ENCODE measurements at places on chromosomes 6 and 20. TPM values are rescaled to one million over a fixed set of nuclear protein-coding genes. Genes with fewer than 3 reads are reported as not detected.
A peak's percentile ranks its signal among the peaks of the same experiment; 100 is the strongest.

DNA sequence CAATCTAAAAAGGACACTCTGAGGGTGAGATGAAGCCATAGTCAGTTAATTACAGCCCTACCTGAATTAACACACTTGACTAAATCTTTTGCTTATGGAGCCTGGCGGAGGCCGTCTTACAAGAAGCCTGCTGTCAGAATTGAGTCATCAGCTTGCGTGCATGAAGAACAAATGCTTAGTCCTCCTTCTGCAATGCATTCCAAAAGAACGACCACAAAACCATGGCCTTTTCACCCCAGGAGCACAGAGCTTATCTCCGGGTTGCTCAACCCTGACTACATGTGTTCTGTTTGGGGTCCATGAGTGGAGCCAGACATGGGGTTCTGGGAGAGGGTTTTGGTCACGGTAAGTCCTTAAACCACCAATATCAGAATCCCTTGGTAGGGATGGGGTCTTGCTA is 318.1 kb downstream of the CLIC5 start:
- DNase-seq: no peak

DNA sequence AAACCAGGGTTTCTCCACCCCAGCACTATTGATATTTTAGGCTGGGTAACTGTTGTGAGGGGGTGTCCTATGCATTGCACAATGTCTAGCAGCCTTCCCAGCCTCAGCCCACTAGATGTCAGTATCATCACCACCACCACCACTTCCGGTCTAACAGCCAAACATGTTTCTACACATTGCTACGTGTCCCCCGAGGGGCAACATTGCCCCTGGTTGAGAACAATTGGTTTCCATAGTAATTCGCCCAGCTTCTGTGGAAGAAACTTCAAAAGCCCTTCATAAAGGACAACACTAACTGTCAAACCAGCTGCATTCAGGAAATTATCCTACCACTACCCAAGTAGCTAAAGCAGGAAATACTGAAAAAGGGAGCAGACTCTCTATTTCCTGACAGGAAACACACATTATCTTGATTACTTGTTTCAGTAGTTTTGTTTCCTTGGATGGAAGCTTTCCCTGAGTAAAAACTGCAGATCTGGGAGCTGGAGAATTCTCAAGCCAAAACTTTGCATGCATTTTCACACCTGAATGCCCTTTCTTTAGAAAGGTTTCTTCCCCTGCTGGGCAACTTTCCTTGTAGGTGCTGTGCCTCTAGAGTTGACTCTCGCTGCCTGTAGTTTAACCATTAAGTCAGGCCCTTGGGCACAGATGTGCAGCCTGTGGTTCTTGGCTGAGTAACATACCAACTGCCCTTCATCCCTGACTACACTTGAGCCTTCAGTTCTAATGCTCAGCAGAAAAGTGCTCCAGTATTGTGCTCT is 23.6 kb downstream of the PKHD1 start:
- no peak for DNase-seq

GRCh38 chr20:52137850-52138249 is 53.7 kb downstream of the ZFP64 start:
- no peak for DNase-seq

DNA sequence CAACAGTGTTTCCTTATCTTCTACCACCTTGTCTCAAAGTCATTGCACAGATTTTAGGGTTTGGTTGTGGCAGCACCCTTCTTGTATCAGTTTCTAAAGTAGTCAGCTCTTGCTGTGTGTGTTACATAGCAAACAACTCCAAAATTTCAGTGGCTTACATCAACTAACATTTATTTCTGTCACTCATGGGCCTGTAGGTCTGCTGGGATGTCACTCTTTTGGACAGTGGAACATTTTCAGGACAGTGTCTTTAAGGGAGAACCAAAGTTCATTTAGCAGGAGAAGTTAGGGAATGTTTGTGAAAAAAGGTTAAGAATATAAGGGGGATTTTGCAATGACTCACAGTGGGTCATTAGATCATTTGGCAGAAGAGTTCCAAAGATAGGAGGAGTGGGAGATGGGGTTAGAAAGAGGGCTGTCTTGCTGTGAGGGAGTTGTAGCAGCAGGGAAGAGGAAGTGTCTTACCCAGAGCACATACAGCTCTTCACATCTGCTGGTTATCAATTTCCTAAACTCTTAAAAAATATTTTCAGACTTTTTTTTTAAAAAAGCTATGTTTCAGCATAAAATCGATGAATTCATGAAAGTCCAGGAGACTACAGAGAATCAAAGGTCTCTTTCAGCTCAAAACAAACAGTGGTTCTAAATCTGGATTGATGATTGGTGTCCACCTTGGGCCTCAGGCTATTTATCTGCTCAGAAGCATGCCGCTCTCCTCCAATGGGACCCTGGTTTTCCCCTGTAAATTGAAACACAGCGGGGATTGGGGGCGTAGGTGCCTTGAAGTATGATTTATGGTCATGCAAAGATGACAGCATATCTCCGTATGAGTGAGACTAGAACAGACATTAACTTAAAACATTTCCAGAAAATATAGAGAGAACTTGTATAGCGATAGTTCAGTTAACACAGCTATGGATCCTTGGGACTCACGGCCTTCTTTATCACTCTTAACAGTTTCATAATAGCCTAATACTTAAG is 117.3 kb downstream of the B3GAT2 start:
- no peak for DNase-seq

DNA sequence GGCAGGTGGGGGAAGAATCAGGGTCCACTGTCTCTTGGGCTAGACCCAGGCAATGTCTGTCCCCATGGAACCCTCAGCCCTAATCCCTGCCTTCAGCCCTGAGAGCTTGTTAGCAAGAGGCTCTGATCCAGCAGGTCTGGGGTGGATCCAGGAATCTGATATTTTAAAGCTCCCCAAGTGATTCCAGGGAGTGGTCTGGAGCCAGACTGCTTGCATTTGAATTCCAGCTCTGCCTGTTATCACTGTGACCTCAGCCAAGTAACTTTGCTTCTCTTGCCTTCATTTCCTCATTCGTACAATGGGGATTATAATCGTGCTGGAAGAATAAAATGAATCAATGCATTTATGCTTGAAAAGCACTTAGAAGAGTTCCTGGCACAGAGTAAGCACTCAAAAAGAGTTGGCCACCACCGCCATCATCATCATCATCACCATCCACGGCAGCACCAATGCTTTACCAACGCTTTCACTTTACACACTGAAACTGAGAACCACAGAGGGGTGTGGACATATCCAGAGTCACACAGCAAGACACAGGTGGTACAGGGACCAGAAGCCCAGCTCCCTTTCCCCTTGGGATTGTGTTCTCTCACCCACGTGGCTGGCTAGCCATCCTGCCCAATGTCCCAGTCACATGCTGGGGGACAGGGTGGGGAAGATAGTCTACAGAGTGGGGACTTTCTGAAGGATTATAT is 75.7 kb upstream of the RALY start:
- no peak for DNase-seq

GRCh38 chr6:170225852-170226417 is 64.9 kb downstream of the DLL1 start:
- no peak for DNase-seq

- no peak for DNase-seq
Observed at GRCh38 chr6:114346451-114346850, 3.6 kb upstream of the HS3ST5 start.

GRCh38 chr6:150418827-150419594 is 50.2 kb downstream of the IYD start:
- DNase-seq: peak; percentile 86

DNA sequence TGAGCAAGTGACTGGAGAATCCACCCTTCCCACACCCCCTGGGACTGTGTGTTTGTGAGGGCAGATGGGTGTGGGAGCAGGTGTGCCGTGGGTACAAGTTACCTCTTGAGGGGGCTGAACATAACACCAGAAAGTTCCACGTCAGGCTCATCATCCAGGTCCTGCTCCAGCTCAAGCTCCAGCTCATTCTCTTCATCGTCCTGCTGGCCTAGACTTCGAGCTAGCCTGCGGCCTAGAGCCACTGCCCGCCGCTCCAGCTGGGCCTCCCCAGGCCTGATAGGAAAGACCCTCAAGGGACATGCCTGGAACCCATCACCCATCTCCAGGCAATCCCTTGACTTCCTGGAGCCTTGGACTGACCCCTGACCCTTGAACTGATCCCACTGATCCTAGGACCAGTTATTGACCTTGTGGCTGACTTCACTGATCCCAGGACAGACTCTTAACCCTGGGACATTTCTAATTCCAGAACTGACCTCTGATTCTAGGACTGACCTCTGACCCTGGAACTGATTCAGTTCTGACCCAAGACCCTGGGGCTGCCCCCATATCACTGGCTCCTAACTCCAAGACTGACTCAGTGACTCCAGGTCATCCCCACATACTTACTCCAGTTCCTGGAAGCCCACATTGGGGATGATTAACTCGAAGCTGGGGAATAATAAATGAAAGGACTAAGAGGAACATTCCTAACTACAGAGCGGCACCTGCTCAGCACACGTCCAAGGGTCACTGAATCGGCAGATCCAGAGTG is 11.8 kb upstream of the SPAG4 start:
- no peak for DNase-seq

DNA sequence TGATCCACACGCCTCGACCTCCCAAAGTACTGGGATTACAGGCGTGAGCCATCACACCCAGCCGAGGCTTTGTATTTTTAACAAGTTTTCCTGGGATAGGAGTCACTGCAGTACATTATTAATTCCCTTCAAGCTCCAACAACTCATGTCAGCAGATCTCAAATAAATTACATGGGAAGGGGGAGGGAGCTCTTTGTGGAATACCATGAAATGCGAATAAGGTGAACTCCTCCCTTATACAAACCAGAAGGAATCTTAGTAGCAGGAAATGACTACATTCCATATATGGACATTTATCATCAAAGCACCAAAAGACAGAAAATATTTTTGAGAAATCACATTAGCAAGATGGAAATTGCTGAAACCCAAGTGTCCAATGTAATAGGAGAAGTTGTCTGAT is 2.9 kb downstream of the GSS start:
- DNase-seq: no peak

DNA sequence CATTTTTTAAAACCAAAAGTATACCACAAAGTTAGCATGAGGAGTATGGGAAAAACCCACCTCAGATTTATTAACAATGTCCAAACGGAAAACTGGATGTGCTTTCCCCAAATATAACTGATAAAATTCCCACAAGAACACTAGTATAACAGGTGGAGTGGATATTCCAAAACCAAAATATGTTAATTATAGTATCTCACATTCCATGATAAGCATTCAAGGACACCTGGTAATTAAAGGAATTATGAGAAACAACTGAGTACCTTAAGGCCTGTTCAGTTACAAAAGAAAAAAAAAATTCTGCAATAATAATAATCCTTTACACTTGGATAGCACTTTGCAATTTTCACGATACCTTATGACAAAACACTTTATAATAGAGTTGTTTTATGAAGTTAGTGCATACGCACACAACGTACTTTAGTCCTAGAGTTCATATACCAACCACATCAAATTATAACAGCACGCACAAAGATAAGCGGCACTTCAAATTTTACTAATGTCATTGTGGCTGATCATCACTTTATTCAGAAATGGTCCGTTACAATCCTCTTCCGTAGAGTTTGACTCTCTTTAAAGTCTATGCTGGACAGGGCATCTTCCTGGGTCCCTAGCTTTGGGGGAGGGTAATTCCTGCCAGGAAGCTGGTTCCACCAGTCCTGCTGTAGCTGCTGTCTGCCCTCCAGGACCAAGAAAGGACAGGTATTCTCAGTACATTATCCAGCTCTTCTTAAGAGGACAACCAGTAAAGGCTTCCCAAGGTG is 1.7 kb downstream of the CDK19 start:
- no peak for DNase-seq

GRCh38 chr6:97732045-97732444 is 449.0 kb upstream of the MMS22L start:
- DNase-seq: no peak

DNA sequence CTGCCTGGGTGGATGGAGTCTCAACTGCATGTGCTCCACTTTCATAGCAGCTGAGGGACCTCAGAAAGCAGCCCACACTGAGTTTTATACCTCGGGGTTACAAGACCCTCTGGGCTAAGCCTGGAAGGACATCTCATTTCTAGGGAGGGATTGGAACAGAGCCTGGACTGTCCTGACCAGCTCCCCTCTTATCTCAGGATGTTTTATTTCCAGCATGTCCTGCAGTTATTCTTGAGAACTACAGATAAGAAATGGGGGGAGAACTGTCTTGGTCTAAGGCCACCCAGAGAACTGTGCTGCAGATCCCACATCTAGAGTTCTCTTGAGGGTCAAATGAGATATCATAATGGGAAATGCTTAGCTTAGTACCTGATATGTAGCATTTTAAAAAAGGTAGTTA is 97.3 kb upstream of the CHD6 start:
- DNase-seq: no peak

DNA sequence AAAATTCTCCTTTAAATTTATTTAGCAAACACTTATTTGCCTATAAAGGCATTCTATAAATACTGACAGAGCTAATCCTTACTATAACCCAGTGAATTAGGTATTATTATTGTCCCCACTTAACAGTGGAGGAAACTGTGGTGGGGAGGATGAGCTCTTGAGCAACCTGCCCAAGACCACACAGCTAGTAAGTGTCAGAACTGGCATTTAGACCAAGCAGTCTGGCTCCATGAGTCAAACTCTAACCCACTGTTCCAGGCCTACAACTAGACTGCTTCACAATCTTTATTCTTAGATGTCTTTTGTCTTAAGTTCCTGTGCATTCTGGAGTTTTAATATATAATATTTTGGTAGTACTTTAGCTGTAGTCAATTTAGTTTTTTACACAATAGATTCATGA is 530.8 kb downstream of the BCKDHB start:
- no peak for DNase-seq

DNA sequence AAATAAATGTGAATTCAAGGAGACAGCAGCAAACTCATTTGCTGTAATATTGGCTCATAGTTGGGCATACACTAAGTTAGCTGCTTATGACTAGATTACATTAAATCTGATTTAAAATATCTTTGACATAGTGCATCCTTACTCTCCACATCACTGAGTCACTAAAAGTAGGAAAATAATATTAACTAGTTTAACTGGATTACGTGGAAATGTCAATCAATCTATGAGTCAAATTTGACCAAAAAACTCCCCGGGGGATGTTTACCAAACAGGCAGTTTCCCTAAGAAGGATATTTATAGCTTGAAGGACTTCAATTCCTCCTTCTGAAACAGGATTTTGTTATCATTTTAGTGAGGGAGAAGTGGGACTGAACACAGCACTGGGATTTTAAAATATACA is 366.5 kb downstream of the ESR1 start:
- DNase-seq: no peak

GRCh38 chr6:132741281-132741680 is 16.4 kb downstream of the VNN2 start:
- DNase-seq: no peak

SLA2 gene
- 0.30 TPM for total RNA-seq

SNAP91 gene
- 5.5 TPM for total RNA-seq

TBXT gene
- total RNA-seq: not detected

NFKBIE gene
- total RNA-seq: 2.4 TPM

CRIP3 gene
- total RNA-seq: 7.1 TPM

HACE1 gene
- 6.0 TPM for total RNA-seq

MACROD2 gene
- total RNA-seq: 5.0 TPM

DZANK1 gene
- total RNA-seq: 1.1 TPM
